GM13977 (cell line): ENCODE measurements at places on chromosomes 7 and 10.

GRCh38 chr10:89119651-89120050 is 87.5 kb downstream of the CH25H start:
- no peak for DNase-seq

DNA sequence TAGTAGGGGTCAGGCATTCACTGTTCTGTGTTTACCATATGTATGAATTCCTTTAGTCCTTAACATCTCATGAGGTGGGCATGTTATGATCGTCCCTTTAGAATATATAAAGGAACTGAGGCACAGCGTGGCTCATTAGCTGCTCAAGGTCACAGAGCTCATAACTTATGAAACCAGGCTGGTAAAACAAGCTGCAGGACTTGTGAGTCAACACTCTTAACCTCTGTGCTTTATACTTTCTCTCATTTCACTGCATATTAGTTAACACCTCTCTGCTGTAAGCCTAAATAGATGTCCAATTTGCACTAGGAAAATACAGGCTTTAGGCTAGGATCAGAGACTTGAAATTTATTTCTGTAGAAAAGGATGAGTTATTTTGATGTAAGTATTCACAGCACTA is 180.3 kb upstream of the HDAC9 start:
- DNase-seq: no peak

- no peak for DNase-seq
These were observed 158.3 kb upstream of the PPP2R2D start for GRCh38 chr10:131742500-131742951.

GRCh38 chr7:137747359-137748031 is 99.3 kb downstream of the DGKI start:
- DNase-seq: no peak

DNA sequence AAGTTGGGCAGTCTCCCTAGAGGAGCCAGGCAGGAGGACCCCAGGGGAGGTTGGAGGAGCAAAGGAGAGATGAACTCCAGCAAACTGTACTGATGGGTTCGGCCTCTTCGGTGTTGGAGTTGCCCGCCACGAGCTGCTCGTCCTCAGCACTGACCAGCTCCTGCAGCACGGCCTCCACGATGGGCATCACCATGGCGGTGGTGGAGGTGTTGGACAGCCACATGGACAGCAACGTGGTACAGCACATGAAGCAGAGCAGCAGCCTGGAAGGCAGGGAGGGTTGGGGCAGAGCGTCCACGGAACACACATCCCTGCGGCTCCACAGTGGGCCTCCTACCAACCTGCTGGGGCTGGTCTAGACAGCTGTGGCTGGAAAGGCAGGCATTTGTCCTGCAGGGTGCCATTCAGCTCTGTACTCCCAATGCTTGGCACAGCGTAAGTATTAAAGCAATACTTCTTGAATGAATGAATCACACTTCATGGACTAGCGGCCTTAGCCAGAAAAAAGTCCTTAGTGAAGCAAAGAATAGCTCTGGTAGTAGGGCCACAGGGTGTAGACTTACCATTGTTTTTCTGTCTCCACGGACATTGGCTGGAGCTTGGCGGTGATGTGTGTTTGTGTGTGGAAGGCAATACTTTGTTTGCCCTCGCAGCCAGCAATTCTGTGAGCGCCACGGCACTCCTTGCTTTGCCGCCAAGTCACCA is 21.8 kb downstream of the SLC13A4 start:
- no peak for DNase-seq

GRCh38 chr7:19554581-19554980 is 154.3 kb downstream of the POLR1F start:
- DNase-seq: no peak

- no peak for DNase-seq
These were observed 154.1 kb downstream of the KIAA1217 start for GRCh38 chr10:24363070-24363469.

GRCh38 chr7:88109612-88110011 is 110.2 kb downstream of the SRI start:
- DNase-seq: no peak

- DNase-seq: no peak
These were observed 344.7 kb upstream of the LRGUK start for GRCh38 chr7:133782470-133782869.

- DNase-seq: no peak
These were observed 2.6 kb downstream of the ADIRF start for GRCh38 chr10:86970982-86971231.
